NCI-H774 (cell line): ENCODE measurements at places on chromosomes 7 and 10.

DNA sequence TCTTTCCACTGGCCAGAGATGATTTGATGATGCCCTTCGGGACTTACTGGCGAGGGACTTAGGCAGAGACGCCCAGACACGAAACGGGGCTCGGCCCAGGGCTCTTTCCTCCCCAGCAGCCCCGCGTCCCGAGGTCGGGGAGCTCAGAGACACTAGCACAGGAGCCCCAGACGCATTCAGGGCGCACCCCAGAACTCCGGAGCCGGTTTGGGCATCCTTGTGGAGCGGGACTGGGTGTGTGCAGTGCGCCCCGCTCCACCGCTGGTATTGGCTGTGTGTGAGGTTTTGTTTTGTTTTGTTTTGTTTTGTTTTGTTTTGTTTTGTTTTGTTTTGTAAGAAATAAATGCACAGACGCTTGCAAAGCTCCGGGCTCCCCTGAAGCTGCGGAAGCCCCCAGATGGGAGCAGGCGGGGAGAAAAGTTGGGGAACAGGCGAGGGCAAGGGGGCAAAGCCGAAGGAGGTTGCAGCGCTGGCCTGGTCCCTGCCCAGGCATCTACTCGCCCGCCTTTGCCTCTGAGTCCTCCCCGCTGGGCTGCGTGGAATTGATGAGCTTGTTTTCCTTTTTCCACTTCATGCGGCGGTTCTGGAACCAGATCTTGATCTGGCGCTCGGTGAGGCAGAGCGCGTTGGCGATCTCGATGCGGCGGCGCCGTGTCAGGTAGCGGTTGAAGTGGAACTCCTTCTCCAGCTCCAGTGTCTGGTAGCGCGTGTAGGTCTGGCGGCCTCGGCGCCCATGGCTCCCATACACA is 1.9 kb upstream of the HOXA5 start:
- no peak for DNase-seq

- no peak for DNase-seq
These were observed 739.4 kb upstream of the IGFBP3 start for GRCh38 chr7:46660402-46660980.

GRCh38 chr7:84181628-84182027 is 13.0 kb downstream of the SEMA3A start:
- DNase-seq = no peak

DNA sequence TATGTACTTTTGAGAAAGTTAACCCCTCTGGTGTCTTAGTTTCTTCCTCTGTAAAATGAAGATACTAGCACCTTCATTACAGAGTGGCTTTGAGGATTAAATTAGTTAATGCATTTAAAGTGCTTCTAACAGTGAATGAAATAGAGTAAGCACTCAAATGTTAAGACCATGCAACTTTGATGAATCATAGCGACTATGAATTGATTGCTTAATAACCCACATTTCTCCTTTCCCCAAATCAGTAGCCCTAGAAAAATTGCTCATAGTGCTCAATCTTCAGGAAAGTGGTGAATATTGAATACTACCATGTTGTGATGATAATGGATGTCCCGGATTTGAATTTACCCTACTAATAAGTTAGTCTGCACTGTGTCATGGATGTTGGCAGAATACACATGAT is 48.1 kb downstream of the CD36 start:
- DNase-seq = no peak

DNA sequence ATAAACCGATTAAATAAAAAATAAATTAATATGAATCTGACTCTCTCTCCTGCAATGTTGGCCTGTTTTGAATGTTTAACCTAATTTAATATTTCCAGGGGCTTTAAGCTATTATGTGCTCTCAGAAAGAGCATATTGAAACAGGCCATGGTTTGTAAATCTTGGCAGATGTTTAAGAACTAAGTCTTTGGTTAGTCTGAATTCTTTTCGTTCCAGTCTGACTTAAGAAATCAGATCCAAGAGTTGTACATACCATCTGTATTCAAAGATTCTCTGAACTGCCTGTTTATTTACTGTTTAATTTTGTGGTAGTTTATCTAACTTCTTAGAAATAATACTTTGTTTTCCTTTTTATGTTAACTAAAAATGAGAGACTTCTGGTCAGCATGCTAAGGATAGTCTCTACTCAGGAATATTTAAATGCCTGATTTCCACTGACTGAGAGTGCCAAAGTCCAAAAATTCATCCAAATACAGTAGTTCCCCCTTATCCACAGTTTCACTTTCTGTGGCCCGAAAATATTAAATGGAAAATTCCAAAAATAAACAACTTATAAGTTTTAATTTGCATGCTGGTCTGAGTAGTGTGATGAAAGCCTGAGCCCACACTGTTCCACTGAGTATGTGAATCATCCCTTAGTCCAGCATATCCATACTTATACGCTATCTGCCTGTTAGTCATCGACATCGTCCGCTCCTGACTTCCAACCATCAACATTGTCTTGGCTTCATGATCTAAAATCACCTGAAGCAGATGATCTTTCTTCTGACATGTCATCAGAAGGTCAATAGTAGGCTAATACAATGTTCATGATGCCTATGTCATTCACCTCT is 238.1 kb upstream of the CSTF2T start:
- no peak for DNase-seq

GRCh38 chr7:15709978-15710377 is 23.5 kb upstream of the MEOX2 start:
- DNase-seq = no peak

GRCh38 chr7:17075601-17076255 is 193.9 kb upstream of the AGR3 start:
- no peak for DNase-seq

DNA sequence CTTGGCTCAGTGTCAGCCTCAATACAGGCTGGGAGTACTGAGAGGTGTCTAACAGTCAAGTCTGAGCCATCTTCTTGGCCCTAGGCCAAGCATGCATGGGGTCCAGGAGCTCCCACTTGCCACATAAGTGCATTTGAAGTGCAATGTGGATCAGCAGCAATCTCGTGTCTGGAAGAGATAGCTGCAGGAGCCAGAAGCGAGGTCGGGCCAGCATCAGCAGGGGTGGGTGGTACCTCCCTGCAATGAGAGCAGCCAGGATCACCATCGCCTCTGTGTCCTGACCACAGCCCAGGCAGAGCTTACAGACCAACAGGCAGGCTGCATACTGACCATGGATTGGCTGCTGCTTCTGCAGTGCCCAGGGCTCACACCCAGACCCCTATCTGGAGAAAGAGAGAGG is 83.0 kb upstream of the CXCL12 start:
- no peak for DNase-seq

DNA sequence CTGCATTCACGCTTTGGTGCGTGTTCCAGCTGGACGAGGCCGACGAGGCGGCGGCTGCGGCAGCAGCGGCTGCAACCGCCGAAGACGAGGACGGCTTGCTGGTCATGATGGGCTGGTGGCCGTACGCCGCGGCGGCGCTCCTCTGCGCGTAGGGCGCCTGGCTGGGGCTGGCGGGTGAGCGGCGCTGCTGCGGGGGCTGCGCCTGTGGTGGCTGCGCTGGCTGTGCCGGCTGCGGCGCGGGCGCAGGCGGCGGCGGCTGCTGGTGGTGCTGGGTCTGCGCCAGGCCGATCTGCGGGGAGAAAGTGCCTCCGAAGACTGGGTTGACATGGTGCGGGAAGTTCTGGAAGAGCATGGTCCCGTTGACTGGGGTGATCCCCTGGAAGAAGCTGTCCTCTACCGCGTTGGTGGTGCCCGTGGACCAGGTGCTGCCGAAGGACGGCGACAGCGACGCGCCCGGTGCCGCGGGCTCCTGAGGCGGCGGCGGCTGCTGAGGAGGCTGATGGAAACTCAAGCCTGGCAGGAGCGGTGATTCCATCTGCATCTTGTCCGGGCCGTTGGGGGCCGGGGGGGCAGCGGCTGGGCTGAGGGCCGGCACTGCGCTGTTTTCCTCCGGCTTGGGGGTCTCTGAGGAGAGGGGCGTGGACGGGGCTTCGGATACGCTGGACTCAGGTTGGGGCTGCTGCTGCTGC is 51.1 kb downstream of the CPEB3 start:
- DNase-seq = no peak
